Esophagus mucosa (tissue), 1 donor: ENCODE measurements at places on chromosomes 12 and 14. TPM values are rescaled to one million over a fixed set of nuclear protein-coding genes. Genes with fewer than 3 reads are reported as not detected.

Gene MYF6
- not detected for total RNA-seq

Gene ETFBKMT
- 1.3 TPM for total RNA-seq

Gene DNAJC22
- 0.16 TPM for total RNA-seq

Gene FGF23
- not detected for total RNA-seq

Gene FOXN4
- not detected for total RNA-seq
